Astrocyte of the spinal cord (primary cell): ENCODE measurements at places on chromosomes 3 and 15.

GRCh38 chr15:77004189-77004588 is 9.3 kb downstream of the PSTPIP1 start:
- DNase-seq: no peak

DNA sequence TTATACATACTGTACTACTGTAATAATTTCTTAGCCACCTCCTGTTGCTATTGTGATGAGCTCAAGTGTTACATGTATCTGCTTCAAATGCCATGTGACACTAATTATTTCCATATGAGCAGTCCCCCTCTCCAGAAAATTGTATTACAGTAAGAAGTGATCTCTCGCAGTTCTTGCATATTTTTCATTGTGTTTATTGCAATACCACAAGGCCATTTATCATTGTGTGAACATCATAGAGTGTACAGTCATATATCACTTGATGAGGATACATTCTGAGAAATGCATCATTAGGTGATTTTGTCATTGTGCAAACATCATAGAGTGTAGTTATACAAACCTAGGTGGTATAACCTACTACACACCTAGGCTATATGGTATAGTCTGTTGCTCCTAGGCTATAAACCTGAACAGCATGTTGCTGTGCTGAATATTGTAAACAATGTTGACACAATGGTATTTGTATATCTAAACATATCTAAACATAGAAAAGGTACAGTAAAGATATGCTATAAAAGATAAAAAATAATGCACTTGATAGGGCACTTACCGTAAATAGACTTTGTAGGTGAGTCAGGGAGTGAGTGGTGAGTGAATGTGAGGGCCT is 189.6 kb upstream of the MLF1 start:
- DNase-seq: peak; percentile 8

GRCh38 chr3:167469381-167469780 is 4.5 kb downstream of the SERPINI2 start:
- DNase-seq: no peak

GRCh38 chr3:46890132-46890531 is 12.6 kb downstream of the PTH1R start:
- no peak for DNase-seq

DNA sequence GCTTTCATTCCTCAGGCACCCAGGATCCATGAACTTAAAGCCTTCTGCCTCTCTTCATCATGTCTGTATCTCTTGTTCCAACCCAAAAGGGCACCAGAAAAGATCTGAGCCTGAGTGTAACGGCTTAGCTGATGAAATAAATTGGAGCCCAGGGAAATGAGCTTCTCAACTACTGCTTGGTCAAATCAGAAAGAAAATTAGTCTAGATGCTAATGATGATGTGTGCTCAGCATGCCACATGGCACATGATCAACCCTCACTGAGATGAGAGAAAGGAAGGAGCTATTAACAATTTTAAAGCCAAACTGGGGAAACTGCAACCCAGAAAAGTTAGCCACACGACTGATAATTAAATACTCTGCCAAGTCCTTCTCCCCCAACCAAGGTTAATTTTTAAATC is 325.7 kb downstream of the CNTN3 start:
- no peak for DNase-seq

DNA sequence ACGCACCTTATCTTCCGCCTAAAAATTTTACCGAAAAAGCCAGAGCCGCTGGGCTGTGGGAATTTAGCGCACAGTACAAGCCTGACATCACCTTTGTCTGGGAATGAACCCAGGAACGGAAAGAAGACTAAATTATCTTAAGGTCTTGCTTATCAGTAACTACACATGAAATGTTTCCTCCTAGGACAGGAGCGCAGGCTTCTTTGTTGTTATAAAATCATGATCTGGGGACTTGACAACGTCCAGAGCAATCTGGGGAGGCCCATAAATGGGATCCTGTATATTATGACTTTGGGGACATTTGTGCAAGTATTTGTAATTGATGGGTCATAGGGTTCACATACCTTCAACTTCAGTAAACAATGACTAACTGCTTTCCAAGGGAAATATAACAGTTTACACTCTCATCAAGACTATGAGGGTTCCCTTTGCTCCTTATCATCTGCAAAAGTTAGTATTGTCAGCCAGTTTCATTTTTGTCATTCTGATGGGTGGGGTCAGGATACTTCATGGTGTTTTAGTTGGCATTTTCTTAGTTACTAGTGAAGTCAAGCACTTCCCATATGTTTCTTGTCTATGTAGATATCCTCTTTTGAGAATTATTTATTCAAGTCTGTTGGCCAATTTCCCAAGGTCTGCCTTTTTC is 213.9 kb upstream of the PFN2 start:
- DNase-seq: peak; percentile 23

DNA sequence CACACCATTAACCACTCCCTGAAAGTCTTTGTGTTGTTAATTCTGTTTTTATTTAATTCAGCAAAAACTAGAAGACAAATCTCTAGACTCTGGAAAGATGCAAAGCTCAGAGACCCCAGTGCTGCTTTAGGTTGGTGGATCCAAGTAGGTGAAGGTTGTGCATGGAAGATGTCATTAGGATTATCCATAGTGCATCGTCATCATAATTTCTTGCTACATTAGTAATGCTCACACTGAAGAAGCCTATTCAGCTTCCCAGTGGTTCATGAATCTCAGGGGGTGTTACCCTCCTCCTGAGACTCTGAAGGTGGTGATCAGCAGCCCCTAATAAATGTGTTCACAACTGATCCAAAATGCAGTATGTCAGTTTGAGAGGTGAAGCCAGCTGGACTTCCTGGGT is 272.8 kb downstream of the CD47 start:
- no peak for DNase-seq

DNA sequence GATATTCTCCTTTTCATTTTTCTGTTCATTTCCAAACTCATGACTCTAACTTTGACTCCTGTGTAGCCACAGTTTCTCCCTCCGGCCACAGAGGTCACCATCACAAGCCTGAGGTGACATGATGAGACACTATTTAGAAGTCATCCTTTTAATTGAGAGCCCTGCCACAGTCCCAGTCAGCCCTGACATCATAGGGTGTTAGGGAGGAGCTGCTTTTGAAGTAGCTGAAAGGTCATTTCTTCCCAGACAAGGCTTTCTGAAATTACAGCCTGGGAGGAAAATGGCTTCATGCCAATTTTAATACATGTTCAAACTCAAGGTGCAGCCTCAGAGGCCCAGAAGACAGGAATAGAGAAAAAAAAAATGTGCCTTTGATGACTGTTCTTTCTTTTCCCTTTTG is 532.8 kb upstream of the TGFBR2 start:
- no peak for DNase-seq

- DNase-seq: peak; percentile 72
Observed at GRCh38 chr3:160027541-160028195, 39.0 kb downstream of the IL12A start.

DNA sequence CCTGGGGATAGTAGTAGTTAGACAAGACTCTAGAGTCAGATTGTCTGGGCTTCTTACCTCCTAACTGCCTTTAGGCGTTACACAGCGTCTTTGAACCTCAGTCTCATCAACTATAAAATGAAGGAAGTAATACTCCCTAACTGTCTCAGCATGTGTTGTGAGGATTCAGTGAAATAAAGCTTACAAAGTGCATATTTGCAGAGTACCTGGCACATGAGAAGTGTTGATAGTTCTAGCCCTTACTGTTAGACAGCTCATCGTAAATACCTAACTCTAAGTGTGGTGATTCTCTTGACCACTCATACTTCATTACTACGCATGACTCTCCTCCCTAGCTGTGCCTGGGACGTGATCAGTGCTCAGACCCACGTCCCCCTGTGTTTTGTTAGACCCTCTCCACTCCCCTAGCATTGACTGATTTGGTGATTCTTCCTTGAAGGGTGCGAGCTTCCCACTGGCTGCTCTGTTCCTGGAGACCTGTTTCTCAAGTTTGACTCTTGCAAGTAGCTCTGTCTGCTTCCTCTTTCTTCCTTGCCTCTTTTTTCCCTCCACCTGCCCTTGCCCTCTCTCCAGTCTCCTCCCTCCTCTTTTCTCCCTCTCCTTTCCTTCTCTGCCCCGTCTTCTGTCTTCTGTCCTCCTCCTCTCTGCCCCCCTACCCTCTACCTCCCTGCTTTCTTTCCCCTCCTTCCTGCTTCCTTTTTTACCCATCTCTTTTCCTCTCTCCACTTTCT is 124.2 kb downstream of the SLC25A26 start:
- DNase-seq: no peak

GRCh38 chr15:68683551-68683950 is 104.8 kb downstream of the CORO2B start:
- DNase-seq: no peak

DNA sequence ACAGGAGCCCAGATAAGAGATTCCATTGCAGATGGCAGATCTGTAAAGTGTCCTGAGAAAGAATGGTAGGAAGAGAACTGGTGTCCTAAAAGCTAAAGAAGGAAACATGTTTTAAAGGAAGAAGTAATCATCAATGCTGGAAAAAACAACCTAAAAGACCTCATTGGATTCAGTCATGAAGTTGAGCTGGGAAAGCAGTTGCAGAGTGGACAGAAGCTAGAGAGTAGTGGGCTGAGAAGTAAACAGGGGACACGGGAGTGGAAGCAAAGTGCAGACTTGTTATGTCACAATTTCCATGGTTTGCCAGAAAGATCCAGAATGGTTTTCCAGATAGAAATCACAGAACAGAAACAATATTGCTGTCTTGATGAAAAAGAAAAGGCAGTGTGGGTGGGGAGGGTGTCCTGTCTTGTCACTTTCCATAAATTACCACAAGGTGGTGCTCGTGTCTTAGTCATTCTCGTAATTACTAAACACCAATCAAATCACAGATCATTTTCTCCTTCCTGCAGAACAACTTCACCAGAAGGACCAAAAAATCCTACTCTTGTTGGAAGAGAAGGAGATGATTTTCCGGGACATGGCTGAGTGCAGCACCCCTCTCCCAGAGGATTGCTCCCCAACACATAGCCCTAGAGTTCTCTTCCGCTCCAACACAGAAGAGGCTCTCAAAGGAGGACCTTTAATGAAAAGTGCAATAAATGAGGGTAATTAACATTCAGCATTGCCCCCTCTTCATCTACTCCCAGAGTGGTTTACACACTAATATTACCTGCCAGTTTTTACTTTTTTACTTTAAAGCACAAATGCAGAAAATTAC is 64.5 kb downstream of the KLHL25 start:
- DNase-seq: peak; percentile 67

GRCh38 chr3:96070678-96071077 is 743.7 kb upstream of the EPHA6 start:
- no peak for DNase-seq

DNA sequence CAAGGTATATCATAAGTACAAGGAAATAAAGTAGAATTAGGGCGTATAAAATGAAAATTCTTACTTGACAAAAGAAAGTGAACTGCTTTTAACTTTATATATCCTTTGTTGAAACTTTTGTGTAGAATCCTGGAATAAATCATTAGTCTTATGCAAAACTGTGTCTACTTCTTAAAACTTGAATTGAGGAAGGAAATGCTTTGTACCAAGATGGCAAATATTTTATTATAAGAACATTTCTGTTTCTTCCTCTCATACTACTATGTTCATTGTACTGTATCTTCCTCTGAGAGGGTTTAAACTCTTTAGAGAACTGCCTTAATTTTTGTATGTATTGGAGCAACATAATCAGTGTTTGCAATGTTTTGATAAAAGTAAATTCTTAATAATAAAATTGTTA is 42.0 kb downstream of the RASA2 start:
- DNase-seq: no peak

DNA sequence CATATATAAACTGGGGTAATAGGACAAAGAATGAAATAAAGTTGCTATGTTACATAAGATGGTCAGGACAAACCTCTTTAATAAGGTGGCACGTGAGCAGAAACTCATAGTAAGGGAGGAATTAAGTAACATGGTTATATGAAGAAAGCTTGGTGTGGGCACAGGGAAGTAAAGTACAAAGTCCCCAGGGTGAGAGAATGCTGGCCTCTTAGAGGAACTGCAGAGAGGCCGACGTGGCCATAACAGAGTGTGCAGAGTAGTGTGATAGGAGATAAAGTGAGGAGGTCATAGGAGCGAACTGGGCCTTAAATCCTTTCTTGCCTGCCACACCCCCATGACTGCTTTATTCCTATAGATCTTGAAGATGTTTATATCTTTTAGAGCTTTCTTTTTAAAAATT is 17.4 kb upstream of the RBMS3 start:
- DNase-seq: no peak

GRCh38 chr15:82585072-82585471 is 44.8 kb upstream of the RPS17 start:
- DNase-seq: peak; percentile 29

DNA sequence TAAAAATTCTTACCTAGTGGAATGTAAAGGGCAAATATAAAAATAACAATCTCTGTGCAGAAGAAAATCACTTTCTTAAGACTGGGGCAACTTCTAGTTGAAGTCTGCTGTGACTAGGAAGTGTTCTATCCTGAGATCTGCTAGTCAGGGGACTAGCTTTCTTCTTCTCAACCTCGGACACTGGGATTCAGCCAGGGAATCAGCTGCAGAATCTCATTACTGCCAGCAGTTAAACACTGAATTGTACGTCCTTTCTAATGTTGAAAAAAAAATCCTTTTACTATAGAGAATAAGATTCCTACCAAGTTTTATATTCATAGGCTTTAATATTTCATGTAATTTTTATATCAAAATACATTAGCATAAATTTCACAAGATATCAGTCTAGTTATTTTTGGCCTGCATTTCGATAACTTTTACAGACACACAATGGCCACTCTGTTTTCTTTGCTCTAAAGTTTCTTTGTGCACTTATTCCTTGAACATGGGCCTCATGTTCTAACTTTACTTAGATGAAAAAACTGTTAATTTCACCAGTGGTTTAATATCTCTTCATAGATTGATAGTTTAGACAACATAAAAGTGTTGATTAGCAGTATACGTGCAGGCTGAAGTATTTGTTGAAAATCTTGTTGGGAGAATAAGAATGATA is 2.6 kb upstream of the NEO1 start:
- no peak for DNase-seq

DNA sequence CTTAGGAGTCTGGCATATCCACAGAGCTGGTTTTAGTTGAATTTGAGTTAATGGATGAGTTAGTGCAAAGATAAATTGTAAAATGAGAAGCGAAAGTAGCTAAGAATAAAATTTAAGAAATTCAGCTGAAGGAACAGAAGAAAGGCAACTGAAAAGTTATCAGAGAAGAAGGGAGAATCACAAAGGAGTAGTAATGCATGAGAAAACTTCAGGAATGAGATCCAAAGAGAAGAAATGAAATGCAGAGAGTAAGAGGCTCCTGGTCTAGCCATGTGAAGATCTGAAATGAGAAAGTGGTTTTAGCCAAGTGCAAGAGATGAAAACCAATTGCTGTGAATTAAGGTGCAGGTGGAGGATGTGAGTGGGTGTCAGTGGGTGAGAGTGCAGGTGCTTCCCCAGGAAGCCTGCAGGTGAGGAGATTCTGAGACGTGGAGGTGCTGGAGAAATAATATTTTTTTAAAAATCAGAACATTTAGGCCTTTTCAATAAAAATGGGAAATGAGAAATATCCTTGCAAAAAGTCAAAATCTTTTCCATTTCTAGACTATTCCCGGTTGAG is 18.5 kb downstream of the KBTBD8 start:
- no peak for DNase-seq

- no peak for DNase-seq
Observed at GRCh38 chr3:190504354-190505125, 9.3 kb upstream of the IL1RAP start.

- DNase-seq: peak; percentile 85
Observed at GRCh38 chr3:122533931-122534334, 19.2 kb upstream of the KPNA1 start.
